ENCODE measurements at places on chromosomes 5 and 9.

GRCh38 chr5:173866858-173867679 lies 21.1 kb upstream of the CPEB4 start:
- DNase-seq: no peak

DNA sequence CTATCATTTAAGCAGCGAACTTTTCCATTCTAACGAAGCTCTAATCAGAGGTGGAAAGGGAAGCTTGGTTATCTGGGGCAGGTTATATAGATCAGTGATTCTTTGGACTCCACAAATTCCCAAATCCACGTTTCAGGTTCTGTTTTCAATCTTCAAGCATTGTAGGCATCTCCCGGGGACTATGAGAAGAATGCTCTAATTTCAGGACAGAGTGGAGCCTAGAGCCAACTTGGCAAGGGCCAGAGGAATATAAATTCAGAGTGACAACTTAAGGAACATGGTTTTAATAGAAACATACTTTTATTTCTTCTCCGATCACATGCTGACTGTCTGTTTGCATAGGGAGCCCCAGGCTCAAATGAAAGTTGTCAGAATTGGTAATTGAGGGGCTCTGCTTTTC lies 514.0 kb upstream of the KLF4 start:
- no peak for DNase-seq

- no peak for DNase-seq
Measured at GRCh38 chr9:114011313-114011712, 66.8 kb downstream of the AMBP start.

DNA sequence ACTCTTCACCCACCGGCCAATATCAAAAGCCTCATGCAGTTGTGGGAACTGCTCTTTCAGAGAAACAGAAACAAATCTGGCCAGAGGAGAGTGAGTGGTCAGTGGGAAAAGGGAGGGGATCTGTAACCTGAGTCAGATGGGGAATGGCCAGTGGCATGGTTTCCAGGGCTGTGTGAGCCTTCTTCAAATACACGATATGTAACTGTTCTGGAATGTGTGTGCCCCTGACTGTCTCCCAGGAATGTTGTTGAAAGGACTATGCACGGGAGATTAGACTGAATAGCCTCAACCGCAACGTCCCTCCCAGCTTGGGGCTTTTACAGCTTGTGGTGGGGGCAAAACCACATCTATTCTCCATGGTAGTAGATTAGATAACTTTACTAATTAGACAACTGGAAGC lies 60.8 kb downstream of the SH3TC2 start:
- DNase-seq: no peak

DNA sequence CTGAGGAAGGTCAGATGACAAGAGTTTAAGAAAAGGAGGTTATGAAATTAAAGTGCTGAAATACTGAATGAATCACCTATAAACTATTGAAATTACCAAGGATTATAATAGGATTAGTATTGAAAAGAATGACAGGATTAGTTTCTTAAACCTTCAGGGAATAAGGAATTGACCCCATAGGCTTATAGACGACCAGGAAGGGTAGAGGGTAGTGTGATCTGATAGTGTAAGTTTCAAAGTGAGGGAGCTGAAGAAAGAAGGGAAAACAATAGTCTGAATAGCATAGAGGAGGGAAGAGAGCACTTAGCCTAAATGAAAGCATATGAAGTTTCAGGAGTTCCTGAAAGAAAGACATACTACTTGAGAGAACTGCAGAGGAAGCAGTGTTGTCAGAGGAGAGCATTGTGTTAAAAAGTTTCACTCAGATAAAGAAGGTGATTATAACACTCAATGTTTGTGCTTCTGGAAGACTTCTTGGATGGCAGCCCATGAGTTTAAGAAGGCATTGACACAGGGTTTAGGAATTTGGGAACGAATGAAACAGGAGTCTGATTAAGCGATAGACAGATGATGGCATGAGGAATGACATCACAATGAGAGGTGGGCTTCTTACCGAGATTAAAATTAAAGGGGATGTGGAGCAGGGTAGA lies 557.9 kb upstream of the GRAMD2B start:
- no peak for DNase-seq

DNA sequence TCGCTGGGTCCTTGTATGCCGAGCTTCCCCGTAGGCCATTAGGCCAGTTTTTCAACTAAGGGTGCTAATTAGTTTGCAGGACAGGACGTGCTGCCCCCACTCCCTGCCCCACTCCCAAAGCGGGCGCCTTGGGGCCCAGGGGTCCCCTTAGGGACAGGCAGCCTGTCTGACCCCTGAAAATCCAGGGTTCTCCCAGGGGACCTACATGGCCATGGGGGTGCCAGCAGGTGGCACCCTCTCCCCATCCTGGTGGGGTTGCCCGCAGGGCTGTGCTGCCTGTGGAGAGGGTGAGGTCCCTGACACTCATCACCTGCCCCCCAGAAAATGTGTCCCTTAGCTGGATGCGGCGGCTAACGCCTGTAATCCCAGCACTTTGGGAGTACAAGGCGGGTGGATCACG lies 8.5 kb upstream of the CCDC187 start:
- DNase-seq: no peak

GRCh38 chr5:35754481-35754880 lies 102.2 kb upstream of the IL7R start:
- DNase-seq: no peak

DNA sequence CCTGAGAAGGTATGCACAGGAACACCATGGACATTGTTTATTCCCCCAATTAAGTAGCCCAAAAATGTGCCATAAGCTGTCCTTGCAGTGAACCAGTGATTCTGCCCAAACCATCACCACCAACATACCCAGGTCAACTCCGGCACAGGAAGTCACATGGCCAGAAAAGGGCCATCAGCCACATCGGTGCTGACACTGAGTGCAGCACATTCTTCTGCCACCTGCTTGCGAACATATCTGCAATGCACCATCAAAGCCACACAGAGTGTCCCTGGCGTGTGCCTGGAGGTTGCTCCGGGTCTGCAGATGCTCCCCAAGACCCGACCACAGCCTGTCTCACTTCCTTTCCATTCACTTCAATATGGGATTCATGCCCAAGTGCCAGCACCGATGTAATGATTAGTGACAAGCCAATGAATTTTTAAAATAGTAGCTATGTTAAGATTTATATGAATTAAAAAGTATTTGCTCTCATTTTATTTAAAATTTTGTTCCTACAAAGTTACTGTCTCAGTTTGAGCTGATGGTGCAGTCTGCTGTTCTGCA lies 37.6 kb downstream of the SYK start:
- no peak for DNase-seq

- no peak for DNase-seq
Measured at GRCh38 chr5:110194191-110194590, 504.5 kb downstream of the MAN2A1 start.

DNA sequence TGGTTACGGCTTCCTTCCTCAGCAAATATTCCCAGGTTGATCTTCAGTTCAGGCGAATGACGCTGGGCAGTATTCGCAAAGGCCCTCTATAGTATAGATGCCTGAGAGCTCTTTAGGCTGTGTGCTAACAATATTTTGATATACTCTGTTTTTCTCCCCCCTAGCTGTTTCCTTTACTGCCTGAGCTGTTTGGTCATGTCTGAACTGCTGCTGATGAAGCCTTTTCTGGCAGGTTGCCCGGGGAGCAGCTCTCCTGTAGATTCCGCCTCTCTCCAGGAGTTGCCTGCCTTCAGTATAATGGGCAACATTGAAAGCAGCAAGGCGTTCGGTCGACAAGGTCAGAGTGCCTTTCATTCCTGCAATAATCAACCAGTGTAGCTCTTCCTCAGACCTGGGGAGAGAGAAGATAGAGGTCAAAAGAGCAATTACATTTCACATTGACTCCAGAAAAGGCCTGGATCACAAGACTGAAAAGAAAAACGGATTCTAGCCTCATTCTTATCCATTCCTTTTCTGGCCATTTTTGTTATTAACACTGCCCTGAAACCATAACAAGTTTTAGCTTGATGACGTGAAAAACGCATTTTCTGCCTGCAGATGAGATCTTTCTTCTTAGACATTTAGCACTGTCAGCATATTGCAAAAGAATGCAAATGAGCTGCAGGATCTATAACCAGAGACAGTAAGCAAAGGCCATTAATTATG lies 60.1 kb upstream of the ZNF608 start:
- no peak for DNase-seq

DNA sequence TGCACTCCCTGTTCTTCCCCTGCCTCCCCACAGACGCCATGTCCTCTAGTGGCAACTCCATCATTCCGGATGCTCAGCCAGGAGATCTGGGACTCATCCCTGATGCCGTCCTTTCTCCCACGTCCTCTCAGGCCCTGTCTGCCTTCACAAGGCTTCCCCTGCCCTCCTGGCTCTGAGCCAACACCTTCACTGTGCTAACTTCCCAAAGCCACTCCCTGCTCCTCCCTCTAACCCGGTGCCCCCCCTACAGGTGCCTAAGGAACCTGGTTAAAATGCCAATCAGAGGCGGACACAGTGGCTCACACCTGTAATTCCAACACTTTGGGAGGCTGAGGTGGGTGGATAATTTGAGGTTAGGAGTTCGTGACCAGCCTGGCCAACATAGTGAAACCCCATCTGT lies 67.6 kb downstream of the LMX1B start:
- no peak for DNase-seq

DNA sequence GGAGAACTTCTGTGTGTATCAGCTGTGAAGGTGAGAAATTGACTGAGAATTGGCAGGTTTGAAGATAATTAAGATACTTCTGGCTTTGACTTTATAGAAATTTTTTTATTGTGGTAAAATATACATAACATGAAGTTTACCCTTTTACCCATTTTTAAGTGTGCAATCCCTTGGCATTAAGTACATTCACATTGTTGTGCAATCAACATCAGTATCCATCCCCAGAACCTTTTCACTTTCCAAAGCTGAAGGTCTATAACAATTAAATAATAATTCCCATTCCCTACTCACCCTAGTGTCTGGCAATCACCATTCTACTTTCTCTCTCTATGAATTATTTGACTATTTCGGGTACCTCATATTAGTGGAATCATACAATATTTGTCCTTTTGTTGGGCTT lies 69.9 kb downstream of the ACTBL2 start:
- no peak for DNase-seq

DNA sequence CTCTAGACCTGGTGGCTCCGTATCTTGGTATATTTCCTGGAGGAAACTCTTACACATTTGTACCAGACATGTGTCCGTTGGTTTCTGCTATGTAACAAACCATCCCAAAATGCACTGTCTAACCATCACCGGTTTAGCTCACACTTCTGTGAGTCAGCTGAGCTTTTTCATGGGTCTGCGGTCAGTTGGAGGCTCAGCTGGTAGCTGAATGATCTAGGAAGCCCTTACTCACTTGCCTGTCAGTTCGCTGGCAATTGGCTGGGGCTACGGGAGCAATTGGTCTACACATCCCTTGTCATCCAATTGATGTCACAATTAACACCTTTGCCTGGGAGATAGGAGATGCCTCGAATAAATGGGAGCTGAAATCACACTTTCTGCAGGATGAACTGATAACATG lies 11.6 kb upstream of the WHRN start:
- no peak for DNase-seq

DNA sequence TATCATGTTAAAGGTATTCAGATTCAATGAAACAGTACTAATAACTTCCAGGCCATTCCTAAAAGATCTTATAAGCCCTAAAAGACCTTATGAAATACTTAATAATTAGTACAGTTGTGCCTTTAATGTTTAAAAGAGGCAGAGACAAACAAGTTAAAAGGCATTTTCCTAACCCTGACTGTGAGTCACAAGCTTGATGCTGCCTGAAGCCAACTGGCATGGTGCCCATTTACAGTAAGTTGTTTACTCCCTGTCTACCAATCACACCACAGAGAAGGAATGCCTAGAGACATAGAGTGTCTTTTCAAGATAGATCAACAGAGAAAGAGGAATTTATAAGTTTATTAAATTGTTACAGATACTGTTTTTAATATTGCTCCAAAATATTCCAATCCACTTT lies 47.8 kb downstream of the NR3C1 start:
- DNase-seq: no peak

- DNase-seq: no peak
Measured at GRCh38 chr9:20783057-20784038, 99.3 kb downstream of the FOCAD start.

- DNase-seq: no peak
Measured at GRCh38 chr5:34047143-34047542, 4.1 kb upstream of the C1QTNF3 start.

DNA sequence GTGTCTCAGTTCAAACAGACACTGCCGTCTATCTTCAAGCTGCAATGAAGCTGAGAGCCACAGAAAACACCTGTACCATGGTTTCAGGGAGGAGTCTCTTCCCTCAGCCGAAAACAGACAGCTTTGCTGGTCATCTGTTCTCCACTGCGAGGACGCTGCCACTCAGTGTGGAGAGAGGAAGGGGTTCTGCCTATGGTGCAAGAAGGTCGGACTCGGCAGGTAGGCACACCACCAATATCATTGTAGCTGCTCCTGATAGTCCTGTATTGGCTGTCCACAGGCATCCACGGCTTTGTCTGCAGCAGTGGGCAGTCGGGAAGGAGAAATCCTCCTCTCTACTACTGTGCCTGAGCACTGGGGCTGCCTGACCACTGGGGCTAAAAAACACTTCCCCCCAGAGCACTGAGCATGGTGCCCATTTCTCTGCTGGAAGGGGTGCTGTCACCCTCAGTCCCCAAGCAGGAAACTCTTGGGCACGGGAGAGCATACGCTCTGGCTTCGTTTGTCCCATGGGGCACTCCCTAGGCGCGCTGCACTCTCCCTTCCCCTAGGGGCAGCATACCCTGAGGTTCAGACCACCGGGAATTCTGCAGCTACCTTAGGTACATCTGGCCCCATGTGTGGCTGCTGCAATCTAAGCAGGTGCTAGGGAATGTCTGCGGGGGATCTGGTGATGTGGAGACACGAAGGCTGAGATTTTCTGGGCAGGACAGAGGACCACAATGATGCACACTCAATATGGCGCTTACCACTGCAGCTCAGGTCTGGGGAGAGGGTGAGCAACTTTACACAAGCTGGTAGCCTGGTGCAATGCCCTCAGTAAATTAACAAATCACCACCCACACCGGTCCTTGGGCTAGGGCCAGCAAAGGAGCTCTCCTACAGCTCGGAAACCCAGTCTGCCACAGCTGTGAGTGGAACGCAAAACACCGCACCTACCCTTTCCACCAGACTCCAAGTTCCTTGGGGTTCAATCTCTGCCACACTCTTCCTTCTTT lies 880.9 kb upstream of the SEMA6A start:
- DNase-seq: no peak

Measured in thoracic aorta (tissue), 2 donors.